Endothelial cell (in vitro differentiated cells): ENCODE measurements at places on chromosomes 2 and 18. TPM values are rescaled to one million over a fixed set of nuclear protein-coding genes. Genes with fewer than 3 reads are reported as not detected.

SDC1 gene
- total RNA-seq = 3.6 TPM

HNRNPLL gene
- total RNA-seq = 57.1 TPM

PRSS56 gene
- not detected for total RNA-seq

MAP3K19 gene
- total RNA-seq = not detected
